ENCODE measurements at places on chromosomes 1 and 21. TPM values are rescaled to one million over a fixed set of nuclear protein-coding genes. Genes with fewer than 3 reads are reported as not detected.

FCRL4 gene
- total RNA-seq = not detected

CCDC190 gene
- not detected for total RNA-seq

CELA2A gene
- total RNA-seq = not detected

ST6GALNAC3 gene
- total RNA-seq = 5.6 TPM

CAMK2N1 gene
- total RNA-seq = 73.6 TPM

KPNA6 gene
- total RNA-seq = 69.2 TPM

WNT4 gene
- total RNA-seq = 1.8 TPM

DNA sequence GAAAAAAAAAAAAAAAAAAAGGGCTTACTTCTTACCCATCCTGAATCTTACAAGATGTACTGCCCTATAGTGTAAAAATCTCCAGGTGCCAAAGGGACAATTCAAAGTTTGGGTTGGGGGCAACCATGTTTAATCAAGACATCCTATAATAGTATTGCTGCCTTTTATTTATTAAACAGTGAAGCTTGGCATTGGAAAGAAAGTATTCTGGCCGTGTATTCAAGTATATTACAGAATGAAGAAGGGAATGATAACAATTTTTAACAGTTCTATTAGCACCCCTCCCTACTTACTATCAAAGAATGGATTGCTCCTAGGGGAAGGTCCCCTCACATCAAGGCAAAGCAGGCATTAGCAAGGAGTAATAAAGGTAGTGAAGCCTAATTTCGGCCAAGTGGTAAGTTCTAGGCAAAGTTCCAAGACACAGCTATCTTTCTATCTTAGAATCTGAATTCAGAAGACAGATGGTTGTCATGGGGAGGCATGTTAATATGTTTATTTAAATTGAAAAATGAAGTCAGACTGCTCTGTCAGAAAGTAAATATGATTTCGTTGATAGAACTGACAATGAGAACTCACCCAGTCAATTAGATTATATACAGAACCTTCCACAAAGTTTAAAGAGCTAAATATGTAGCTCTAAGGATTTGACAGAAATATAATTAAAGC lies 24.6 kb downstream of the ST7L start:
- DNase-seq = no peak

- peak; percentile 5 for DNase-seq
Measured at GRCh38 chr1:1869469-1869868, 21.4 kb downstream of the GNB1 start.

DNA sequence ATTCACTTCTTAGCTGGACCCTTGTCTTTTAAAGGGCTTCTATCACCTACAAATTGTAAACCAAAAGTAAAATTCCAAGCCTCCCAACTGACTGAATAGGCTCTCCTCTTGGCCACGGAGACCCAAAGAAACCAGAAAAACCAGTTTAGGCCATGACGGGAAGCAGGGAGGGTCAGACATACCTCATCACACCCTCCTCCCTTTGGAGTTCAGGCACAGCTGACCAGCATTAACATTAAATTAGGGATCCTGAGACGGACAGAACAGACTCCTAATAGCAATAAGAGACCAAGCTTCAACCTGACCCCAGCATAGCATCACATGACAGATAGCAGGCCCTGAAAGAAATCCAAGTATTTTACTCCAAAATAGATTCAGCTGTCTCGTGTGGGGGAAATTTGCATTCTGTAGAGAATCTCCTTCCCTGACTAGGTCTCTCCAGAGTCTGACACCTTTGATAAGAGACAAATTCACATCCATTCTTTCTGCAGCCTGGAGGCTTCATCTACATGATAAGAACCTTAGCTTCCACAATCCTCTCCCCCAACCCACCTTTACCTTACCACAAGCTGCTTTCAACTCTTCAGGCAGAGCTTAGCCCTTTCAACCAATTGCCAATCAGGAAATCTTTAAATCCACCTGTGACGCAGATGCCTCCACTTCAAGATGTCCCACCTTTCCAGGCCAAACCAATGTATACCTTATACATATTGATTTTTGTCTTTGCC lies 177.1 kb upstream of the RAB4A start:
- no peak for DNase-seq

GRCh38 chr1:15210651-15211375 lies 36.2 kb upstream of the FHAD1 start:
- DNase-seq = peak; percentile 10

DNA sequence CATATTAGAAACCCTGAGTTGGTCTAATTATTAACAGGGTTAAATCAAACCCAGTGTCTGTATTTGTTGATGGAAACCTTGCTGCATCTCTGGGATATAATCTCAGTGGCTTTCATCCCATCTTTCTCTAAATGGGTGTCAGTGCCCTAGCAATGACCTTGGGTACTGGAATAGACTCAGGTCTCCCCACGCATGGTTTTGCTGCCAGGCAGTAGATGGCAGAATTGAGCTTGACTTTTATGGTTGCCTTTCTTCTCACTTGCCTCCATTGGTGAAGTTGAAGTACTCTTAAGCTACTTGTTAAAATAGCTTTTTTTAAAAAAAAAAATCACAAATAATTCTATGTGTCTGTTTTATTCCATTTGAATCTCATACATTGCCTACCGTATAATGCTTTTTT lies 81.8 kb upstream of the HMCN1 start:
- no peak for DNase-seq

DNA sequence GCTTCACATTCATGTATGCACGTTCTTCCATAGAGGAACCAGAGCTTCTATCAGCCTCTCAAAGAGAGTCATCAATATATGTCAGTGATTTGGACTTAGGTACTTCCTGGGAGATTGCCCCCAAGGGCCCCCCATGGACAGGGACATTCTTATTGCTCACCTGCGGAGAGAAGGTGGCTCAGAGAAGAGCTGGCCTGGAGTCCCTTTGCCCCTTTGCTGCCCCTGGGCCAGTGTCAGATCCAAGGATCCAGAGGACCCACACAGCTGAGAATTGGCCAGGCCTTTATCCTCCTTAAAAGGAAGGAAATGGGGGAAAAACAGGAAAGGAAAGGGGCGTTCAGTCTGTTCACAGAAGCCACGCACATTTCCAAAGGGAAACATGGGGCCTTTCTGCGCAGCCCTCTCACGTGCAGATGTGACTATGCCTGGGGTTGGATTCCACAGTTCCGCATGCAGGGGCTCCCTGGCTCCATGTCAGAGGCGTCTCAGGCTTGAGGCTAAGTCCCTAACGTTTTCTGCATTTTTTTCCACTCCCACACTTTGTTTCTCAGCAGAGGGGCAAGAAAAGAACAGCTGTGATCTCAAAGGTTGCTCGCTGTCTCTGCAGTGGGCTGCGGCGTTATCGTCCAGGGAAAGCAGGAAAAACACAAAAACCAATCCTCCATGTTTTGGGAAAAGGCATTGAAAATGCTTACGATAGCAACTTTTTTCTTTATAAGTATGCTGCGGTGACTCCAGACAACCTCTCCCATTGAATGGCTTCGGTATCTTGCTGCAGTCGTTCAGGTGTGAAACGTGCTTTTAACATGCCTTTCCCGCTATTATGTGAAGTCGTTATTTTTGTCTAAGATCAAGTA lies 5.9 kb downstream of the C1orf226 start:
- DNase-seq = no peak

DNA sequence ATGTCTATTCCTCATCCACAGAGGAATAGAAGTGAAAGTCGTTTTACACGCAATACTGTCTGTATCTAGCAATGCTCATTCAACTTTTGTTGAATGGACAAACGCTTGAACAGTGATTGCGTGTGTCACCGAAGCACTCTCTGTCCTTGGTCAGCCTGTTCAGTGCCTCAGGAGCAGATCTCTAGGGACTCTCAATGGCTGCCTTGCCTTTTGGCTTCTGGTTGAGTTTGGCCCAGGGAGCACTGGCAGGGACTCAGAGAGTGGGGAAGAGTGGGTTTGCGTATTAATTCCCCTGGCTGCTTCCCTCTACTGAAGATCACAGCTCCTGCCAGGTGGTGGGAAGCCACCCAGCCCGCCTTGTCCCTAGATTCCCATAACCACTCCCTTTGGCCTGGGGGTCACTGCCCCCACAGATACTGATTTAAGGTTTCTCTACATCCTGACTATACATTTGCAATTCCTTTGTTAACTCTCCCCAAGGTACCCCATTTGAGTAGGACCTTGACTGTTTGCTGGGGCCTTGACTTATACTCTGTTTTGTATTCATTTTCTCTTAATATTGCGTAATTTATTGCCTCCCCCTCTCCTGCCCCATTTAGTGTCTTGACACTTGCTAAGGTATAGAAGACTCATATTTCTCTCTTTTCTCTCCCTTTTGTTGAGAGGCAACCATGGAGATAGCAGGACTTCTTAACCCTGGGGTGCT lies 61.7 kb upstream of the USP24 start:
- no peak for DNase-seq

- DNase-seq = peak; percentile 72
Measured at GRCh38 chr21:25733859-25734653, 648 bp downstream of the ATP5PF start.

- DNase-seq = no peak
Measured at GRCh38 chr1:223885614-223886013, 39.9 kb upstream of the TP53BP2 start.

- DNase-seq = no peak
Measured at GRCh38 chr1:66777831-66778230, 23.2 kb downstream of the INSL5 start.

DNA sequence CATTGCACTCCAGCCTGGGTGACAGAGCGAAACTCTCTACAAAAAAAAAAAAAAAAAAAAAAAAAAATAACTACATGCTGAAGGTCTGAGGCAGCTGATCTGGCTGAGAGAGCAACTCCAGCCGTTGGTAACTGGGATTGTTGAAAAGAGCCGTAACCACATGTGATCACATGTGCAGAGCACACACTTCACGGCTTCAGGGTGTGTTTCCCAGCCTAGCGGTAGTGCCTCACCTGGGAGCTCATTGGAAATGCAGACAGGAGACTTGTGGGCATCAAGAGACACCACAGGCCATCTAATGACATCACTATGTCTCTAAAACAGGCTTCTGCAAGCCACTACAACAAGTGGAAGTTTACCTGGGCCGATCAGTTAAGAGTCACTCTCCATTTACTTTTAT lies 11.8 kb upstream of the OTUD7B start:
- DNase-seq = no peak

DNA sequence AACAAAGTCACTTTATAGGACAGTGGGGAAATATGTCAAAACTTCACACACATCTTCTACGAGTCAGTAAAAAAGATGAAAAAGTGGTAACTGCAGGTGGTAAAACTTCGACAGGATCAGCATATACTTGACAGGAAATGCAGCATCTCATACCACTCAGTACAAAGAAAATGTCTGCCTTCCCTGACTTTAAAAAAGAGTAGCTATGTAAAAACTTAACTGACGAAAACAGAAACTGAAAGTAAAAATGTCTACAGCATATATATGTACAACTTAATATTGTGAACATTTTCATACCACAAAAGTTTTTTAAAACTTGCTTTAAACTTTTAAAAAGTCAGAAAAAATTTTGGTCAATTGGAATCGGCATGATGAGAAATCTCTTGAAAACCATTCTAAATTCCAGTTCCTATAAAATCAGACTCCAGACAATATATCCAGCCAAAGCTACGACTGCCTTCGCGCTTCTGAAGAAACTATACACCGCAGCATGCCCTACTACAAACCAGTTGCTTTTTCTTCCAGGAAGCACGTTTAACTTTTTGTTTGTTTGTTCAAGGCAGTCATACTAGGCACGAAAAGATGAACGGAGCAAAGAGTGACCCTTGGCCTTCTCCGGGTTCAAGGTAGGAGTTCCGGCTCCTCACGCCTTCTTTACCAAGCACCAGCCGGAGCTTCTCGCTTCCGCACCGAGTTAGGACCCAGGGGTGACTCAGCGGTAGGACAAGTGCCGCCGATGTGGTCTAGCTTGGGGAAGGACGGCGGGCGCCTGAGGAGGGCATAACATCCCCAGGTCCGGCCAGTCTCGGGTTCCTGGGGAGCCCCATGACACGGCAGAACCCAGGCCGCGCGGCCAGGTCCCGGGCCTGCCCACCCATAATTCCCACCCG lies 612 bp downstream of the PSMA5 start:
- no peak for DNase-seq

- DNase-seq = no peak
Measured at GRCh38 chr1:187692799-187693198, 864.0 kb downstream of the PLA2G4A start.

DNA sequence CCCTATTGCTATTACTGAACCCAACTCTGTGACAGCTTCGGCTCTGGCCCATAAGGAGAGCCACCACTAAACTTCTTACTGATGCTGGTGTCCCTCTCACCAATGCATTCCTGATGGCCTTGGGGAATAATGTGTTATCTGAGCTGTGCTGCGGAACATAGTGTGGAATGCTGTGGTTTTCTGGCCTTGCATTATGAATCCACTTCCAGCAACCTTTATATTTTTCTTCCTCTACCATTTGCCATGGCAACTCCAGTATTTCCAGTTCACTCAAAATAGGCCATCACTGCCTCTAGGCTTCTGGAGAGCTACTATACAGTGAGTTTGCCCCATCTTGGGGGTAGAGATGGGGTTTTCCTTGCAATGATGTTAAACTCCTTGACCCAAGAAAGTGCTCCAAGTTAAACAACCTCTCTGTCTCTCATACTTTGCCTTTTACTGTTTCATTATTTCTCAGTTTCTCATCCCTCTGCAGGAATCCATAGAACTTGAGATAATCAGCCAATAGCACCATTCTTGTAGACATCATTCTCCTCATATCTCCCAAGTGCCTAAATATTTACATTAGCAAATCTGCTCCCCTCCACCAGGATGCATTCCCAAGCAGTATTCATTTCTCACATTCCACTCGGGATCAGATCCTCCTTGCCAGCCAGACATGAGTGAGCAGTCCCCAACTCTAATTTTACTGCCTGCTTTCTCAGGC lies 11.1 kb upstream of the RAVER2 start:
- no peak for DNase-seq

DNA sequence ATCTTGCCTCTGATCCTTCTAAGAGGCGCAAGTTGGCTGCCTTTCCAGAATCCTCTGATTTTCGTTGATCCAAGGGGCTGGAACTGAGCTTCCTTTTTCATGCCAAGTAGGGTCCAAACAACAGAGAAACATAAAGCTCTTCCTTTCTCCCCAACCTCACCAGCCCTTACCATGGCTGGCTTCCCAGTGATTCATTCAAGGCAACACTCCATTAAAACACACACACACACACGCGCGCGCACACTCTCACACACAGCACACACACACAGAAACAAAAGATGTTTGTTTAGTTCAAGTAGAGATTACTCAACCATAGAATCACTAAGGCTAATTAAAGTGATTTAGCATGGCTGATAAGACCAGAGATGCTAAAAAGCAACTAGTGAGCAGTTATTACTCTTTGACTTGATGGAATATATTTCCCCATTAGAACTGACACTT lies 13.0 kb upstream of the GUCA2A start:
- peak; percentile 78 for DNase-seq
